ENCODE measurements at places on chromosomes 6 and 20.

DNA sequence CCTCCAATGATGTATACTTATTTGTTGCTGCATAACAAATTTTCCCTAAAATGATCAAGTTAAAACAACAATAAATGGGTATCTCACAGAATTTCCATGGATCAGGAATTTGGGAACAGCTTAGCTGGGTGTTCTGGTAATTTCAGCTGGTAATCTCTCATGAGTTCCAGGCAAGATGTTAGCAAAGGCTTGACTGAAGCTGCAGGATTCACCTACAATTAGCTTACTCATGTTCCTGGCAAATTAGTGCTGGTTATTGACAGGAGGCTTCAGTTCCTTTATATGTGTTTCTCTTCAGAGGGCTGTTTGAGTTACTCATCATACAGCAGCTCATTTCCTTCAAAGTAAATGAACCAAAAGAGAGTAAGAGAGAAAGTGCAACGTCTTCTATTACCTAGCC lies 506.3 kb upstream of the IMPG1 start:
- no peak for DNase-seq

- no peak for DNase-seq
These were observed 99.6 kb downstream of the PREX1 start for GRCh38 chr20:48728042-48728825.

DNA sequence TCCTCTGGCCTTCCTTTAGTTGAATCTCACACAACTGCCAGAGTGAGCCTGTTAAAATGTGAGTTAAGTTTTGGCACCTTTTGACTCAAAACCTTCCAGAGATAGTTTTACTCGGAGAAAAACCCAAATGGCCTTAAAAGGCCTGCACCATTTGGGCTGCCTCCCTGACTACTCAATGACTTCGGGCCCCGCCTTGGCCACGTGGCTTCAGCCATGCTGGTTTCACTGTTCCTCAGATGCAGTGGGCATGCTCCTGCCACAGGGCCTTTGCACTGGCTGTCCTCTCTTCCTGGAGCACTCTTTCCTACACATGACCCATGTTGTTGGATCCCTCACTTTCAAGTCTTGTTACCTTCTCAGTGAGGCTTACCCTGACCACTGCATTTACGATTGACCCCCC lies 18.3 kb downstream of the VEGFA start:
- no peak for DNase-seq

DNA sequence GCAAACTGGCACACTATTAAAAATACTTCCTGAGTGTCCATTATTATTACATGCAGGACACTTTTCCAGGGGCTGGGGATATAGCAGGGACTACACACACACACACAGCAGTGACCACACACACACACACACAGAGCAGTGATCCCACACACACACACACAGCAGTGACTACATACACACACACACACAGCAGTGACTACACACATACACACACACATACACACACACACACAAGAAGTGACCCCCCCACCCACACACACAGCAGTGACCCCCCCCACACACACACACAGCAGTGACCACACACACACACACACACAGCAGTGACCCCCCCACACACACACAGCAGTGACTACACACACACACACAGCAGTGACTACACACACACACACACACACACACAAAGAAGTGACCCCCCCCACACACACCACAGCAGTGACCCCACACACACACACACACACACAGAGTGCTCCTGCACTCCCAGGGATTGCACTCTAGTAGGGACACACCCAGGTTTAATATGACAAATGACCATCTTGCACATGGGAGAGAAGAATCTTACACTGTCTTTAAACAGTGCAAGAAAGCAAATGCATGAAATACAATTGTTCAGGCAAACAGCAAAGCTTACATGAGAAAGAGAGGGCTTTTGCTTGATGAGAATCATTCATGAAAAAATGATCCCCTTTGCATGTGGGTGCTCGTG lies 115.5 kb downstream of the IRF4 start:
- no peak for DNase-seq

- DNase-seq, result no peak
These were observed at the start of gene SOX18 for GRCh38 chr20:64049060-64049877. SOX18 (minus strand) TSS chr20:64049639; CDS start chr20:64049516, 123 bp downstream.

DNA sequence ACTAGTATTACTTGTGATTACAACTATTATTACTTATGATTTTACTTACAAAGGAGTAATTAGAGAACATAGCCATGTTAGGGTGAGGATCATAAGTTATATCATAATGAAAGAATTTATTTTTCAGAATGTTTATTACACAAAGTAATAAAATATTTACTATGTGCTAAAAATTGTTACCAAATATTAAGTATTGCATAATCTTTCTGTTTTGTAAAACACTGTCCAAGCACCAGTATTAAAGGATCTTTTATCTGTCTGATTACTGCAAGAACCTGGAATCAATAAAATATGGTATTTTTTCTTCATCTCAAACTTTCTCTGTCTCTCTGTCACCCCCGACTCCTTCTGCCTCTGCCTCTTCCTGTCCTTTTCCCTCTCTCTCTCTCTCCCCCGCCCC lies 250.1 kb downstream of the BCKDHB start:
- no peak for DNase-seq

DNA sequence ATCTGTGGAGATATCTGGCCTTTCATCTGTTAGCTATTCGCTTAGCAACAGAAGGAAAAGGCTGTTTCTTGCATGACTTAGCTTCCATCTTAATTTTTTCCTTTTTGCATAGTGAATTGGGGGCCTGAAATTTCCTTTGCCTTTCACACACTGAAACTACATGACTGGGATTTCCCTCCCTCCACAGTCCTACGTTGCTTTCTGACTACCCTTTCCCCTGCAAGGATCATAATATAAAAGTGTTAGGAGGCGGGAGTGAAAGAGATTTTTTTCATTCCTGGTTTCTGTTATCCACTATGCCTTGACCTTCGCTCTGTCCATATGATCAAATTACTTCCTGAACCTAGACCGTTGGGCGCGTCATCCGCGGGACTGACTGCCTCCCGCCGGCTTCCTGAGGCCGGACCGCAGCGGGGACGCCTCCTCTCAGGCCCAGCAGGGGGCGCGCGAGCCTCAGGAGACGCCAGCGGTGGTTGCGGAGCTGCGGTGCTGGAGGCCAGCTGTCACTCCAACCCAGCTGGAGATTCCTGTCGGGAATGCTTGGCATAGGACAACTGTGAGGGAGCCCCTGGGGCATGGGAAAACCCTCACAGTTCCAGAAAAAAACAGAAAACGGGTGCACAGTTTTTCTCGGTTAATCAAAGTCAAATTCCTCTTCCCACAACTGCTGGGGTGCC lies 55.6 kb downstream of the MEP1A start:
- peak; percentile 11 for DNase-seq

DNA sequence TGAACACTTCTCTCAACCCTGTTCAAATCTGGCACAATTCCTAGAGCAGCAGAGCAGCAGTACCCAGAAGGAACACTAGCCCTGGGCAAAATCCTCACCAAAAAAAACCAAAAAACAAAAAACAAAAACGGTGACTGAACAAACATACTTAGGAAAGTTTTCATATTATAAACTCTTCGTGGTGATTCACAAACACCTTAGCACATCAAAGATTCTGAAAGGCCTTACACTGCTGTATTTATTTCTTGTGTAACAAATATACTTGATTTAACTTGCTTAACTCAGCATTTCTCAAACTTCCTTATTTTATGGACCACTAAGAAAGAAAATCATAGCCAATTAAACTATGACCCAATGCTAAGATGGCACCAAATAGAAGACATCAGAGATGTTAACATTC lies 57.8 kb upstream of the RREB1 start:
- no peak for DNase-seq

GRCh38 chr20:46137816-46138215 lies 19.7 kb downstream of the CD40 start:
- no peak for DNase-seq

DNA sequence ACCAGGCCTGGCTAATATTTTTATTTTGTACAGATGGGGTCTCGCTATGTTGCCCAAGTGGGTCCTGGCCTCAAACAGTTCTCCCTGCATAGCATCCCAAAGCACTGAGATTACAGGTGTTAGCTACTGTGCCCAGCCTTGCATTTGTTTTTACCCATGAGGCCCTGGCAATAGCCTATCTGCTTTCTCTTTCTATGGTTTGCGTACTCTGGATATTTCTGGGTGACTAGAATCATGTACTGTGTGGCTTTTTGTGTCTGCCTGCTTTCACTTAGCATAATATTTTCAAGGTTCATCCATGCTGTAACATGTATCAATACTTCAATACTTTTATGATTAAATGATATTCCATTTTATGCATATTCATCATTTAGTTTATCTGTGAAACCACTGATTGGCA lies 451.7 kb downstream of the GRIK2 start:
- DNase-seq, result no peak

- DNase-seq, result no peak
These were observed 914 bp upstream of the VAPB start for GRCh38 chr20:58388028-58388601.

GRCh38 chr20:38073307-38074071 lies 39.9 kb downstream of the RPRD1B start:
- DNase-seq, result no peak

DNA sequence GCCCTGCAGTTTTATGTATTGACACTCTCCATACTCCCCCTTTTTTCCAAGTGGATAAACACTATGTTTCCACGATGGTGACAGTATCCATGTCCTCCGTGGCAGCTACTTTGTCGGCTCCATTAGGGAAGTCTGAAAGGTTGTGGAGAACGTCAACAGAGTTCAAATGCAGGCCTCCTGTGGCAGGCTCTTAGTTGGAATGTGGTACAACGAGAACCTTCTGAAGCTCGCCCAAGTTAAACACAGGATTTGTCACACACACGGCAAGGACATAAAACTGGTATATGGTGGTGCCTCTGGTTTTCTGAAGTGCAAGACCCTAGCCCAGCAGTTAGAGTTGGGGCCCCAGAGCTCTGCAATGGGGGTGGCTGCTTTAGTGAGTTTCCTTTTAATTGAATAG lies 187.0 kb upstream of the TAB2 start:
- no peak for DNase-seq

DNA sequence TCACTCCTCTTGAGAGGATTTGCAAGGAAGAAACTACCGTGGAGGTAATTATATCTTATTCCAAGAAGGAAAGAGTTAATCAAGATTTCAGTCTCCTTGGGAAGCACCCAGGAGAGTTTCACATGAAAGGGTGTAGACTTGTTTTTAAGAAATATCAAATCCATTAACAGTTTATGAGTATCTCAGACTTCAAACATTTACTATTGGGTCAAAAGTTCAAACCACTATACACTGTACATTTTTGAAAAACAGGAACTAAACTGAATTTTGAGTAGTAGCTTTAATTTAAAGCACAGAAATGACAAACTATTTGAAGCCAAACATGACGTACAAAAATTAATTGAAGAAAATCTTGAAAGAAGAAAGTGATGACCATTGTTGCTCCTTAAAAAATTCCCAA lies 164.0 kb downstream of the FOXC1 start:
- no peak for DNase-seq

DNA sequence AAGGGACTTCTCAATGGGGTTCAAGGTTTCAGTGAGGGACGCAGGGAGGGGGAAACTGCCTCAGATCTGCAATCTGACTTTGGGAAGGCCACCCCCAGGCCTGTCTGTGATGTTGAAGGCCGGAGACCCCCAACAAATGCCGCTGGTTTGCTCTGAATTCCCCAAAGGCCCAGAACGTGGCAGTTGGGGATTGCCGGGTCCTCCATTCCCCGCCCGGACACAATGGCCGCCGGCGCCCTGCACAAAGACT lies 326 bp upstream of the BCL2L1 start:
- no peak for DNase-seq
